Mammary epithelial cell (primary cell): ENCODE measurements at places on chromosomes 7 and 10. TPM values are rescaled to one million over a fixed set of nuclear protein-coding genes. Genes with fewer than 3 reads are reported as not detected.

TCAF2 gene
- 2.6 TPM for polyA plus RNA-seq

TMEM168 gene
- 15.8 TPM for polyA plus RNA-seq

OPN1SW gene
- polyA plus RNA-seq, result not detected

ENKUR gene
- polyA plus RNA-seq, result not detected

- DNase-seq, result no peak
These were observed 369.5 kb downstream of the PHF14 start for GRCh38 chr7:11343136-11343535.

GRCh38 chr10:114009281-114009996, 34.2 kb upstream of the ADRB1 start:
- DNase-seq, result no peak
